ENCODE measurements at places on chromosomes 4 and X. TPM values are rescaled to one million over a fixed set of nuclear protein-coding genes. Genes with fewer than 3 reads are reported as not detected.

GAGE12H gene
- not detected for total RNA-seq

NEUROG2 gene
- total RNA-seq, result not detected

NDP gene
- total RNA-seq, result not detected

PDE6B gene
- total RNA-seq, result 1.0 TPM

TRPC5OS gene
- total RNA-seq, result not detected

NLRP2B gene
- total RNA-seq, result not detected

SLC49A3 gene
- total RNA-seq, result 0.34 TPM

NHSL2 gene
- total RNA-seq, result not detected

SATL1 gene
- total RNA-seq, result not detected

SPIN2A gene
- total RNA-seq, result under 0.01 TPM

HTRA3 gene
- 0.14 TPM for total RNA-seq

FRMD7 gene
- not detected for total RNA-seq

NPY2R gene
- total RNA-seq, result not detected

ESX1 gene
- not detected for total RNA-seq

EVC2 gene
- 8.2 TPM for total RNA-seq

BEX3 gene
- 92.6 TPM for total RNA-seq

CENPVL3 gene
- not detected for total RNA-seq

GPR143 gene
- total RNA-seq, result 0.64 TPM

CLGN gene
- 32.4 TPM for total RNA-seq
